Stimulated activated CD4-positive, alpha-beta T cell treated with anti-CD3 and anti-CD28 coated beads, Interleukin-2, amount 100 ng/mL, for 48 hours (primary cell): ENCODE measurements at places on chromosomes 6 and 20.

DNA sequence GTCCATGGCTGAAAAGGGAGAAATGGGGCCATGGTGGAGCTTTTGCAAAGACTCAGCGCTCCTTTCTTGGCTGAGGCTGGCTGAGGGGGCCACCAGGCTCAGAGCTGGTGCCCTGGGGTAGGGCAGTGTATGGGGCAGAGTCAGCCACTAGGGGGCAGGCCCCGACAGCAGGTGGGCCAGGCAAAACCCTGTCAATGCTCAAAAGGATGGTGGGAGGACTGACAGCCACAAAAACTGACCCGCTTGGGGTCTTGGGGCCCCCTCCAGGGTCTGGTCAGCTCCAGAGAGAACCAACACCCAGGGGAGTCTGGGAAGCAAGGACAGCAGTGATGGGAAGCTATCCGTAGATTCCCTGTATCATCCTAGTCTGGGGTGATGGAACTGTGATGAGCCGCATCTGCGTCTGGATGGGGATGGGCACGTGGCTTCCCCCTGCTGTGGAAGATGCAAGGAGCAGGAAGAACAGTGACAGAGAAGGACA lies 306.9 kb downstream of the DHX35 start:
- peak; percentile 46 for DNase-seq

GRCh38 chr6:77180326-77180725 lies 283.0 kb downstream of the HTR1B start:
- no peak for DNase-seq

DNA sequence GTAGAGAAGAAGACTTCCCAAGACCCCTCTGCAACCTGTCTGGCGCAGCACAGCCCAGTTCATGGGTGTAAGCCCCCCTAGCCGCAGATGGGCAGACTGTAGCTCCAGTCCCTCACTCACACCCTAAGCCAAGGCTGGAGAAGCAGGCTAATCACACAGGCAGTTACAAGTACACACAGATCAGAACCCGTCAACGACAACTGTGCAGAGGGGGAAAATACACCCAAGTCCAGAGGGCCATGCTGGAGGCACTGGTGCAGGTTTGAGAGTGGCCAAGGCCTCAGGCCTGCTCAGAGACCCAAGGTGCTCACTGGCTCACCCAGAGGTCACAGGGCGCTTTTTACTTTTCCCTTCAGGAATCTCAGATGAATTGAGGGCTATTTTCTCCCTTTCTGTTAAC lies 106.1 kb downstream of the NOL4L start:
- DNase-seq = no peak

DNA sequence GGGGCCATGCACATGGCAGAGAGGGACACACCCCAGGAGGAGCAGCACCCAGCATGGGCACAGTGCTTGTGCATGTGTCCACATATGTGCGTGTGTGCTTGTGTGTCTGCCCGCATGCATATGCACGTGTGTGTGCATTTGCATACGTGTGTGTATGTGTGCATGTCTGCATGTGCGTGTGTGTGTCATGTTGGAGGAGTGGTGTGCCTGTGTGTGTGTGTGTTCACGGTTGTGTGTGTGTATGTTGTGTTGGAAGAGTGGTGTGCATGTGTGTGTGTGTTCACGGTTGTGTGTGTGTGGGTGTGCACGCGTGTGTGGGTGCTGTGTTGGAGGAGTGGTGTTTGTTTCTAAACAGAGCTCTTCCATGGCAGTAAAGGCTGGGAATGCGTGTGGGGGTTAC lies 50.7 kb upstream of the SLCO4A1 start:
- DNase-seq = no peak

GRCh38 chr6:141265756-141266623 lies 866.7 kb upstream of the GJE1 start:
- no peak for DNase-seq

- peak; percentile 38 for DNase-seq
Observed at GRCh38 chr6:4185419-4185818, 50.0 kb upstream of the ECI2 start.

DNA sequence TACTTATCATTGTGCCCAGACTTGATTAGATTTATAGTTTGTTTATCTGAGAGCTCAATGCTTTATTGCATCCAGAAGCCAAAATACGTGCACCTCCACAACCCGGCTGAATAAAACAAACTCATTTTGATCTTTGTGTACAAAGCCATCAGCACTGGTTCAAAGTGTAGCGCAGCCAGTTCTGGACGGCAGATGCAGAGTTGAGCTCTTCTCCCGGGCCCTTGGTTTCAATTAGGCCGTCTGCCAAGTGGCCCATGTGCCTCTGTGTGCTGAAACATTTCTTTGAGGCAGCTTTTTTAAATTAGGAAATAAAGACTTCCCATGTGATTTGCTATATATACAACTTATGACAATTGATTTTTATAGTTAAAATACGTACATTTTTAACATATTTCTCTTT lies 96.2 kb upstream of the RSPO3 start:
- DNase-seq = no peak

- DNase-seq = no peak
Observed at GRCh38 chr6:29941471-29941870, 861 bp upstream of the HLA-A start.

DNA sequence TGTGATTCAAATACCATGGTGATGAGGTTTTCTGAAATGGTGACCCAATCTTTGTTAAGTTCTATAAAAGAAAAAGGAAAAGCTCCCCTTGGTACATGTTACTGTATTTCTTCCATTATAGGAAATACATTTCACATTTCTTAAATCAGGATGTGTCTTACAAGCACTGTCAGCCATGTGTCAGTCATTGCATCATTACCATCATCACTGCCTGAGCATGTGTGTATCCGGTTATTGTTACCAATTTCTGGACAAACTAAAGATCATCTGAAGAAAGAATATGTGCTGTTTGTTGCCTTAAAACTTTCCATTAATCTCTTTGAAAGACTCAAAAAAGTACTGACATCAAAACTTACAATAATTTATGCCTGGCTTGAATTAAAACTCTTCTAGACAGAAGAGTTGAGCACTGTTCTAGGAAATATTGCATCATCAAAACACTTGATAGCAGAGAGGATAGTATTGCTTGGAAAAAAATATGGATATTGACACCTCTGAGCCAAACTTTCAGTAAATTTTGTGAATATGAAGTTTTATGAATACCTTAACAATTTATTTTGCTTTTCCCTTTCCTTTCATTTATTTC lies 7.1 kb upstream of the TSPYL1 start:
- DNase-seq = no peak

GRCh38 chr6:19354181-19354580 lies 483.0 kb upstream of the ID4 start:
- no peak for DNase-seq

GRCh38 chr20:54195483-54196472 lies 12.1 kb upstream of the PFDN4 start:
- DNase-seq = no peak

DNA sequence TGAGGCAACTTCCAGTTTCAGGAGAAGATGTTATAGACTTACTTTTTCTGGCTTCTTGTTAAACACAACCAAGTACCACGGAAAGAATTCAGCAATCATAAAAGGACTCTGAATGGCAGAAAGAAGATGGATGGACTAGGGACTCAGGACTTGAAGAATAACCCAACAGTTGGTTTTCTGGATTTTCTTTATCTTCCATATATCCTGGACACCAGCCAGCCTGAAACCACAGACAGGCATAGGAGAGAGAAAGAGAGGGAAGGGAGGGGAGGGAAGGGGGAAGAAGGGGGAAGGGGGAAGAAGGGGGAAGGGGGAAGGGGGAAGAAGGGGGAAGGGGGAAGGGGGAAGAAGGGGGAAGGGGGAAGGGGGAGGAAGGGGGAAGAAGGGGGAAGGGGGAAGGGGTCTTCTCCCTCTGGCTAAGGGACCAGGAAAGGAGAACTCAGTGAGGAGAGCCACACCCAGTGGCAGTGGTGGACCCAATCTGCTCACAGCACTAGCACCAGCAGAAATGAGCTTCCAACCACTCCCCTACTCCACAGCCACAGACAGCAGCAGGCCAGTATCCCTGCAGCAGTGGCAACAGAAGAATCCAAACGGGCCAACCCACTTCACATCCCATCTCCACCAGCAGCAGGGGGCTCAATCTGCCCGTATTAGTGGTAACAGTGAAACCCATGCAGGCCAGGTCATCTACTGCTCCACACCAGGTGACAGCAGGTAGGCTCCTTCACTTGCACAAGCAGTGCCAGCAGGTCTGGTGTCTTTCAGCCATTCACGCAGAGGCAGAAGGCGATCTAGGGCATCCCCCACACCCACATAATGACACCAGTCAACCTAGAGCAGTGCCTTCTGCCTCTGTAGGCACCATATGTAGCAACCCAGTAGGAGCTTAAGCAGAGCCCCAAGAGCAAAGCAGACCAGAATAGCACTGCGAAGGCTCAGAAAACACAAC lies 78.6 kb downstream of the TRMT6 start:
- no peak for DNase-seq

DNA sequence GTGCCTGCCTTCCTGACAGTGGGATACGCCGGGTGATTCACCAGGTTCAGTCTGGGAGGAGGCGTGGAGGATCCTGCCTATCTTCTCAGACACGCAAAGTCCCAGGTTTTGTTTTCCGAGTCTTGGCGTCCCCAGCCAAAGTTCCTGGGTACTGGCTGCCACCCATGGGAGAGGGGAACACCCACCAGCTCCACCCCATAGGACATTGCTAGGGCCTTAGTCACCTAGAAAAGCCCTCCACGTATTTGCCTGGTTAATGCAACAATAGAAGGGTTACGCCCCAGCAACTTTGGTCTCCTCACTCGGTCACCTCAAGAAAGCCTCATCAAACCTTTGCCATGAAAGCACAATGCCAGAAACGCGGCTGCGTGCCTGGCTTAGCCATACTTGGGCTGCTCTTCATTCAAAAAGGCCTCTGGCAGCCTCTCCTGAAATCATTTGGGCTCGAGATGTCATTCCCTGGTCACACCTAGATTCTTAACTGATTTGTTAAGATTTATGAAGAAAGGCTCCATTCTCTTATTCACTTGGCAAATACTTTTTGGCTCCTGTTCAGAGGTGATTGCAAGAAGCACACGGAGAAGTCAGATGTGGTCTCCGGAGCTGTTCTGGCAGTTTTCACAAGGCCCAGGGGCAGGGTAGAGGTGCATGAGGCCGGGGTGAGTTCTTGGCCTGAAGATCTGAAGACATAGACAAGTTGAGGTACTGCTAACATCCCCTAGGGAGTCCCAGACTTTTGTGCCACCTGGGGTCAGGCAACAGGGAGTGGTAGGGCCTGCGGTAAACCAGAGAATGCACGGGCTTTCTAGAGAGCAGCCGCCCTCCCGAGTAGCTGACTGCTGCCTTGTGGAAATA lies 35.5 kb upstream of the ZNF133 start:
- no peak for DNase-seq

GRCh38 chr6:39953076-39953618 lies 18.9 kb upstream of the MOCS1 start:
- DNase-seq = no peak

DNA sequence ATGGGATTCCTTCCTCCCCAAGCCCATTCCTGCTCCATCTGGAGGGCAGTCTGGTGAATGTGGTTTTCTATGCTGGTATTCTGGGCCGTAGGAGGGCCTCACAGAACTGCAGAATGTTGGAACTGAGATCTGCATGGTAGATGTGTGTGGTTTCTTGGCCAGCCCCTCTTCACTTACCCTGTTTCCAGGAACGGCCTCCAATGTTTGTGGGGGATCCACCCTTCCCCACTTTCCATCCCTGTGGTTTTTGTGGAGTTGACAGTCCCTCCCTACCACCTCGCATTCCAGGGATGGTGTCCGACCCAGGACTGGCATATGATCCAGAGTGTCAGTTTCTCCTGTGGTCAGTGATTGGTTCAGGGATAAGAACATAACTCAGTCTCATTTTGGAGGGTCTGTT lies 26.7 kb upstream of the TMEM14A start:
- DNase-seq = no peak

DNA sequence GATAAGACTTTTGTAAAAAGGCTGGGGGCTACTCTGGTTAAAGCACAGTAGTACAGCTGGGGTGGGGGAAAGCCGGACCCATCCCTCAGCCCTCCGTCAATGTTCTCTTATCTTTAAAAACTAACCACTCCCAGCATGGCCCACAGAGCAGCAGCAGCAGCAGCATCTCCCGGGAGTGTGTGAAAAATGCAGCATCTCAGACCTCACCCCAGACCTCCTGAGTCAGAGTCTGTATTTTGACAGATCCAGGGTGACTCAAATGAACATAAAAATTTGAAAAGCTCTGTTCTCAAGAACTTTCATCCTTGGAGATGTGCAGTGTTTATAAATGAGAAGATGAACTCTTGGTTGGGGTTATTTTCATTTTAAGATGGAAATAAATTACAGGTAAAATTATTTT lies 277.7 kb upstream of the ECI2 start:
- no peak for DNase-seq

GRCh38 chr20:59331721-59332329 lies 31.4 kb downstream of the EDN3 start:
- DNase-seq = no peak

- no peak for DNase-seq
Observed at GRCh38 chr6:8758412-8758811, 323.1 kb upstream of the SLC35B3 start.

DNA sequence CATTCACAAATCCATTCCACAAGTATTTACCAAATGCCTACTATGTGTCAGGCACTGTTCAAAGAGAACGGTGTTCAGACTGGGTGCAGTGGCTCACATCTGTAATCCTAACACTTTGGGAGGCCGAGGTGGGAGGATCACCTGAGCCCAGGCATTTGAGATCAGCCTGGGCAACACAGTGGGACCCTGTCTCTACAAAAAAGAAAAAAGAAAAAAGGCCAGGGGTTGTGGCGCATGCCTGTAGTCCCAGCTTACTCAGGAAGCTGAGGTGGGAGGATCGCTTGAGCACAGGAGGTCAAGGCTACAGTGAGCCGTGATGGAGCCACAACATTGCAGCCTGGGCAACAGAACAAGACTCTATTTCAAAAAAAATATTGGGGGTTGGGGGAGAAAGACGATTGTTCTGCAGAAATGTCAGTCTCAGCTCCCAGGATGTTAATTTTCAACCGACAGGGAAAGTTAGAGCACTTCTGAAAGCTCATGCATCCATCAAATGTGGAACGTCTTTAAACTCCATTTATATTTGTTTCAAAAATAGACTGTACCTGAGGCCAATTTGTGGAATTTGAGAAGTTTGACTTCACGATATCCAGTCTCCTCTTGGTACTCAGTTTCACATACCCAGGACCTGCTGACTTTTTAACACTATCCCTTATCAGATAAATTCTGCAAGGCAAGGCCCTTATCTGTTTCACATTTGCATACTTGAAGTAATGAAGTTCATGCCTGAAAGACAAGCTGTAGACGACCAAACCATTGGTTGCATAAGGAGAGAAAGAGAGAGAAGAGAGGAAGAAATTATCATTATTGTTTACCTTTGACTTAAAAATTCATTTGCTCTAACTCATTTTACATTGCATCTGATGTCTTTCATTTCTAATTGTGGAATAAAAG lies 14.8 kb upstream of the BTN3A2 start:
- DNase-seq = no peak

GRCh38 chr6:129959358-129959930 lies 58.9 kb upstream of the L3MBTL3 start:
- DNase-seq = no peak

GRCh38 chr20:29326376-29327070 lies 1930.9 kb upstream of the DEFB115 start:
- no peak for DNase-seq

GRCh38 chr6:168016176-168016620 lies 18.7 kb downstream of the KIF25 start:
- DNase-seq = no peak
